ENCODE measurements at places on chromosomes 1 and 21. TPM values are rescaled to one million over a fixed set of nuclear protein-coding genes. Genes with fewer than 3 reads are reported as not detected.

The CENPF gene
- 144 TPM for total RNA-seq

The FMO1 gene
- not detected for total RNA-seq

The TFF3 gene
- total RNA-seq, result not detected

The GPR37L1 gene
- 0.12 TPM for total RNA-seq
